ENCODE measurements at places on chromosomes 1 and 21.

- no peak for DNase-seq
These were observed 14.1 kb upstream of the C1orf87 start for GRCh38 chr1:60087681-60088080.

- peak; percentile 51 for DNase-seq
These were observed 1.1 kb downstream of the USP48 start for GRCh38 chr1:21781815-21782348.

DNA sequence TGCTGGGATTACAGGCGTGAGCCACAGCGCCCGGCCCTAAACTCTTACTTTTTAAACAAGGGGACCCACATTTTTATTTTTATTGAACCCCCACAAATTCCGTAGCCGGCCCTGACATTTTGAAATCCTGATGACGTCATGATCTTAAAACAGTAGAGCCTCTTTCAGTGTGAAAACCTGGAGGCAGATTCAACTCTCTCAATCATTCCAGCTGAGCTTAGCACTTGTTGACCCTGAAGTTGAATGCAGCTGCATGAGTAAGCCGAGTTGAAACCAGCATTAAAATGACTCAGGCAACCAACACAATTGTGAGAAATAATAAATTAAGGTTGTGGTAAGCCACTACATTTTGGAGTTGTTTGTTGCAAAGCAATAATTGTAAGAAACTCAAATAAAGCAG is 93.9 kb upstream of the ADGRL4 start:
- peak; percentile 86 for DNase-seq

DNA sequence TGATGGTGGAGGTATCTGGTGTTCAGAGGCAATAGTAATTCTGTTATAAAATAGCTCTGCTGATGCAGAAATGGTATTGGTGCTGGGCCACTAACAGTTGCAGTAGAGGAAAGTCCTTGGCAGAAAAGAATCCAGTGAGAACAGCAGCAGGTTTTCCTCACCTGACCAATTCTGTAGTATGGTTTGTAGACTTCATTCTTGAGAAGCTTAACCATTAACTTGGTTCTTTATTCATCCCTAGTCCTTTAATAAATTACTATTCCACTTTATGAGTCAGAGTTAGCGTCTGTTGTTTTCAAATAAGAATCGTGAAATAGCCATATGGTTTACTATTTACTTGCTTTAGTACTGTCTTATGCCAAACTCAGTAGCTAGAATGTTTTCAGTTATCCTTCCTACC is 128.5 kb upstream of the SERTAD4 start:
- no peak for DNase-seq

DNA sequence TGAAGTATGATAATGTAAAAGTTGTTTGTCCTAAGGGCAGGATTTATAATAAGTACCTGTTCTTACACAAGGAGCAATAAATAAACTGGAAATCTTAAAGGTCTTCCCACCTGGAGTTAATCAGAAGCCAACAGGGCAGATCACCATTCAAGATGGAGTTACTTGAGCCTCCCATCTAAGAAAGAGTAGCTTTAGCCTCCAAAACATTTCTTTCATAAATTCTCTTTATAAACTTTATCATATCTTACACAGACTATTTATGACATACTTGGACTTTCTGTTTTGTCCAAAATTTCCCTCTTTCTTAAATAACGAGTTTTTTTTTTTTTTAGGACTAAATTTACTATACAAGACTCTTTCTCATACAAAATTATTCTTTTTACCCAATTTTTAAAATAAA is 18.5 kb downstream of the OR2T1 start:
- DNase-seq: no peak

- no peak for DNase-seq
These were observed 9.7 kb downstream of the MX1 start for GRCh38 chr21:41435706-41436105.

GRCh38 chr1:119774746-119775490 is 6.2 kb upstream of the HMGCS2 start:
- DNase-seq: no peak

GRCh38 chr21:35491920-35492678 is 443.0 kb upstream of the RUNX1 start:
- DNase-seq: no peak

GRCh38 chr1:38941093-38941492 is 537 bp downstream of the RHBDL2 start:
- peak; percentile 30 for DNase-seq

GRCh38 chr1:245677461-245678240 is 522.9 kb downstream of the KIF26B start:
- DNase-seq: no peak

DNA sequence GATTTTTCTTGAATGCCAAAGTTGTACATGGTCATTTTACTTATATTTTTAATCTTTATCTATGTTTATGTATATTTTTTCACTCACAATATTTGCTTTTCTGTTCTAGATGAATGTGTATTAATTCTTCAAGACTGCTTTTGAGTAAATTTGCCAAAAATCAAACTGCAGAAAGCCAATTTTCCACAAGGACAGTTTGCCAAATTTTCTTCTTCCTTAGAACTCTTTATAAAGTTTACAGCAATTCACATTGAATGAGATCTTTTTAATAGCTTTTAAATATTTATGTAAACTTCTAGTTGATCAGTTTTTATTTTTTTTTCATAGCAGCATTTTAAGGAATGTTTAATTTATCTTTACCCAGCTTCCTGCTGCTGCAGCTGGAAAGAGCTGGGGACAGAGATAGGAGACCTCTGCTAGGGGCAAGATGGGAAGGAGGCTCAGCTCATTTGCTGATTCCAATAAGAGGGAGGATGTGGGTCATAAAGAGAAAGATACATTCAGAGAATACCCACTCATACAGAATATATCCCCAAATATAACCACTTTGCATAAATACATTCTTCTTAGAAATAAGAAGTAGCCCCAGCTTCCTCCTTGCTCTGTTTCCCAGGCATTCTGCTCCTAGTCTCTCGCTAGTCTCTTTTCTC is 93.0 kb downstream of the ODF2L start:
- DNase-seq: no peak

- no peak for DNase-seq
These were observed 145.4 kb downstream of the GALNT2 start for GRCh38 chr1:230212405-230212936.

DNA sequence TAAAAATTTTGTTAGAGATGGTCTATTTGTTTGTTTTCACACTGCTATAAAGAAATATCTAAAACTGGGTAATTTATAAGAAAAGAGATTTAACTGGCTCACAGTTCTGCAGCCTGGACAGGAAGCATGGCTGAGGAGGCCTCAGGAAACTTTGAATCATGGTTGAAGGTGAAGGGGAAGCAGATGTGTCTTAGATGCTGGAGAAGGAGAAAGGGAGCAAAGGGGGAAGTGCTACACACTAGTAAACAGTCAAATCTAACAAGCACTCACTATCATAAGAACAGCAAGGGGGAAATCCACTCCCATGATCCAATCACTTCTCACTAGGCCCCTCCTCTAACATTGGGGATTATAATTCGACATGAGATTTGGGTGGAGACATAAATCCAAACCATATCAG is 76.8 kb upstream of the COL24A1 start:
- DNase-seq: no peak

DNA sequence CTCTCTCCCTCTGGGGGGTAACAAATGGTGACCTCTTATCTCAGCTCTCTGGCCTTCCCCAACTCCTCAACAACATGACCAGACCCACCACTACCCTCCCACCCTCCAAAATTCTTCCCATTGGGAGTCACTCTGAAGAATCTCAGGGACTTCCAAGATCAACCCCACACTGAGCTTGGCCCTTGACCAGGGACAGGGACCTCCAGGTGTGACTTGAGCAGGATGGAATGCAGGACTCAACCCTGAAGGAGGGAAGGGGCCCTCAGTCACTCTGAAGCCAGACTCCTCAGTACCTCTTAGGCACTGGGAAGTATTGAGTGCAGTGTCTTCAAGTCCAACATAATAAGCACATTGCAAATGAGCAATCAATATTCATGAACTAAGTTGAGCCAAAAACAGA is 1.9 kb downstream of the CASQ1 start:
- DNase-seq: peak; percentile 26

DNA sequence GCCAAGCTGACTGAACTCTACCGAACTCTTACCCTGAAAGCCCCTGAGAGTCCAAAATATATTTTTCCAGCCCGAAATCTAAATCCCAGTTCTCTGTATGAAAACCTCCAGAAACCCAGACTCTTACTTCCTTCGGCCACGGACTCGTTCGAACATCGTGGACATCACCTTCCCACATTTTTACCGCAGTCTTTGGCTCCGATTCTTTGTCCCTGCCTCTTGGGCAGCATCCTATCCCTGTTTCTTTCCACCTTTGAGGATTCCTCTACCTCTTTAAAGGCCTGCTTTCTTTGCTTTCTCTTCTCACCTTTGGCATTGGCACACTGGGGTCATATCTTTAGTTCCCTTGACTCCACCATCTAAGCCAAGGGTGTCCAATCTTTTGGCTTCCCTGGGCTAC is 932 bp upstream of the USP24 start:
- no peak for DNase-seq

- DNase-seq: no peak
These were observed 81.9 kb upstream of the WLS start for GRCh38 chr1:68314151-68314780.

GRCh38 chr1:47569681-47570470 is 132.0 kb downstream of the FOXD2 start:
- DNase-seq: peak; percentile 94

DNA sequence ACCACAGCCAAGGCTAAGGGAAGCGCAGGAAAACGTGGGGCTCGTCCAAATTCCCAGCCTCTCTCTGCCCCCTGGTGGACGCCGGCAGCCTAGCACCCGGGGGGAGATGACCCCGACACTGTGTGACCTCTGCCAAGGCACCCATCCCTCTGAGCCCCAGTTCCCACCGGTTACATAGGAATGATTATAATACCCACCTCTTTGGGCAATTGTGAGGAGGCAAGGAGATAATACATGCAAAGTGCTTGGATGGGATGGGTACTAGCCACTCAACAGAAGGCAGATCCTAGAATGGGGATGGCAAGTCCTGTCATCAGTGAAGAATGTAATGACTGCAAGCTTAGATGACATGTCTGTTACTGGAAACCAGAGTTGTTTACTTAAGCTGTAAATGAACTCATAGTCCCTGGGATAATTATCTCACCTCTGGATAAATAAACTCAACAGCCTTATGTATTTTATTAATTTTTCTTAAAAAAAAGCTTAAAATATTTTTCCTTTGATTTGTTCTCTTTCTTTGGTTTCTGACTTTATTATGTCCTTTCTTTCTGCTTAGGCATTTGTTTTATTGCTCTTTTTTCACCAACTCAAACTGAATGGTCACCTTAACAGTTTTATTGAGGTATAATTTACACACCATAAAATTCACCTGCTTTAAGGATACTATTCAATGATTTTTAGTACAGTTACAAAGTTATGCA is 11.3 kb upstream of the BMP8B start:
- peak; percentile 87 for DNase-seq

- no peak for DNase-seq
These were observed 76.9 kb upstream of the ZC3H11B start for GRCh38 chr1:219689774-219690173.

GRCh38 chr1:62391369-62391971 is 45.4 kb upstream of the USP1 start:
- DNase-seq: peak; percentile 25

DNA sequence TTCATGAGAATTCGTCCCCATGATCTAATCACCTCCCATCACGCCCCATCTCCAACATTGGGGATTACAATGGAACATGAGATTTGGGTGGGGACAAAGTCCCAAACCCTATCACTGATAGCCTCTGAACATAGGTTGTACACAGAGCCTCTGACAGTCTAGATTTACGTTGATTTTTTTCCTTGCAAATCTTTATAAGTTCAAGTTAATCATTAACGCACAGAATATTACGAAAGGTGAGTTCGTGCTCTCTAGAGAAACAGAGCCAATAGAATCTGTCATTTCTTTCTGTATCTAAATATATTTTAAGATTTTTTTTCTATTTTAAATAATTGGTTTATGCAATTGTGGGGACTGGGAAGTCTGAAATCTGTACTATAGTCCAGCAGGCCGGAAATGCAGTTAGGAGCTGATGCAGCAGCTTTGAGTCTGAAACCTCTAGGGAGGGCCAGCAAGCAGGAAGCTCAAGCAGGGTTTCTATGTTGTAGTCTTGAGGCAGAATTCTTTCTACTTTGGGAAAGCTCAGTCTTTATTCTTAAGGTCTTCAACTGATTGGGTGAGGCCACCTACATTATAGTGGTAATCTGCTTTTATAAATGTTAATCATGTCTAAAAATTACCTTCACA is 61.0 kb downstream of the SELENOF start:
- no peak for DNase-seq

DNA sequence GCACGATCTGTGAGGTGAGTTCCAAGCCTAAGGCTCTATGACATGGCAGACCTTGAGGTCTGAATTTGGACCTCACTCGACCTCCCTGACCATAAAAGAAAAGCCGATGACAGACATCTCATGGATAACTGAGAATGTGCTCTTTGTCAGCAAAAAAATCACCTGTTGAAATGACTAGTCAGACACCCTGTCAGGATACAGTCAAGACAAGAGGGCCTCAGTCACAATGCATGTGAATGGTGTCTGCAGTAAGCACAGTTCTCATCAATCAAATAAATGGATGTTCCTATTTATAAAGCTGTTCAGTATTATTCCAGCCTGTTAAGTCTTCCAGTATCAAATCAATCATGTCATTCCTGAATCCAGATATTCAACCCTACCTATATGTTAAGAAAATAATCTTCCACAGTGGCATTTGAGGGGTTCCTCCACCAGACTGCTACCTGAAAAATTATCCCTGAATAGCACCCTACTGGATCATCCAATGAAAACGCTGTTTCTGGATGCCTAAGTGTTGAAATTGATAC is 28.6 kb upstream of the EXO1 start:
- no peak for DNase-seq

DNA sequence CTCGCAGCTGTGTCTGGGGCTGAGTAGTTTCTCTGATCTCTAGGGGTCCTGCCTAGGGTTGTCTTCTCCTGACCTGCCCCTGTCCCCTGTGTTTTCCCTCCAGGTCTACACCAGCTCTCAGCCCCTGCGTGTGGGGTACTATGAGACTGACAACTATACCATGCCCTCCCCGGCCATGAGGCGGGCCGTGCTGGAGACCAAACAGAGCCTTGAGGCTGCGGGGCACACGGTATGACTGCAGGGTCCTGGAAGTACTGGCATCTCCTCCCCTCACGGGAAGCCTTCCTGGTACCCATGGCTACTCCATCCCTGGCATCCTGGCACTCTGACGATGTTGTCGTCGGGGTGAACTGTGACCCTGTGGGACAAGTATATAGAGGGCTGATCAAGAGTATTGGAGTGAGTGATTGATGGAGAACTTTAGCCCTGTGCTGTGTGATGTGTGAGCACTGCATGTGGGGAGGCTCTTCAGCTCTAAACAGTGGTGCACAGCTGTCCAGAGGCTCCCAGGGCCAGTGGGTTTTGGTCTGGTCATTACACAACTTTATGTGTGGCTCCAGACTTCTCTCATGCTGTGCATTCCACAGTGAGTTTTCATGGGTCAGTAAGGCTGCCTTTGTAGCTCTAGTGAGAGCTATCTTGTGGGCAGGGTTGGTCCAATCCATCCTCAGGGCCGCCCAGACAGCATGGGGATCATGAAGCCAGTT is 14.4 kb downstream of the FAAH start:
- DNase-seq: no peak
